CD4-positive, alpha-beta T cell treated with Interleukin-15 for 1 hour (primary cell): ENCODE measurements at places on chromosomes 4 and X.

DNA sequence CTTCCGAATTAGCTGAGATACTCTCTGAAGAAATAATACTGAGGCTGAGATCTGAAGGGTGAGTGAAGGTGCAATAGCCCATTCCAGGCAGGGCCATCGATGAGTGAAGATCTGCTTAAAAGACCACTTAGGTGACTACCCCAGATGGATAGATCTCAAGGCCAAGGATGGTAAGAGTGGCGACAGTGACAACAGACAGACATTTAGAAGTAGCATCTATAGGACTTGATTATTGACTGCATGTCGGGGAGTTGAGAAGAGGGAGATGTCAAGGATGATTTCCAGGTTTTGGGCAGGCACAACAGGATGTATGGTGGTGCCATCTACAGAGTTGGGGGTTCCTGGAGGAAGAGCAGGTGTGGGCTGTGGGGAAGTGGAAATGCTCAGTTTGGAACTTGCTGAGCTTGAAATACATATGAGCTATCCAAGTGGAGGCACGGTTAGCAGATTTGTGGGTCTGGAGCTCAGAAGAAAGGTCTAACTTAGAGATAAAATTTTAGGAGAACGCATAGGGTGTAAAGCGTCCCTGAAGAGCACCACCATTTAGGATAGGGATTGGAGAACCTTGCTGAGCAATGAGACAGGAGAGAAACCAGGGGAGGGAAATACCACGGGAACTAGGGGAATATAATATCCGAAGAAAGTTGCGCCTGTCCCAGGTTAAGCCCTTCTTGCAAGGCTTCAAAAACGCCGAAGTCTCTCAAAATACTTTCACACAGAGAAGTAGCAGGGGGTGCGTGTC is 688 bp downstream of the UFSP2 start:
- no peak for DNase-seq

DNA sequence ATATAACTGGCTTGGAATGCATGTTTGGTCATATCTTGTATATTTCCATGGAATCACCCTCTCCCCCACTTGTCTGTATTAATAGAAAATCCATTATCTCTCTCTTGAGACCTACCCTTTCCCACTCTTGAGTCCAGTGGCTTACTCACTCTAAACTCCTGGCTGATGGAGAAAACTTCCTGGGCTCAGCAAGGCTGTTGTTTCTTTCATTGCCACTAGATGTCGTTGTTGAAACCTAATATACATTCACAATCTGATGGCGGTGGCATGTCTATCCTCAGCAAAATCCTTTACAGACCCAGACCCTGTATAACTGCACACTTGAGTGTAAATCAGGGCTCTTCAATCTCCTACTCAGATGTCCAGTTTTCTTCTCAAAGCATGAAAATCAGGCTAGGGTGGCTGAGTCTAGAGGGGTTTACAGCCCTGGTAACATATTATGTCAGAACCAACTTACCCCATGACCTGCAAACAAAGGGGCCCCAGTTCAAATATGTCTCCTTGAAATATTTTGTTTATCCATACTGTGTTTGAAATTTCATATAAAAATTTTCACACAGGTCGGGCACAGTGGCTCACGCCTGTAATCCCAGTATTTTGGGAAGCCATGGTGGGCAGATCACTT is 70.0 kb upstream of the FAM241A start:
- no peak for DNase-seq

DNA sequence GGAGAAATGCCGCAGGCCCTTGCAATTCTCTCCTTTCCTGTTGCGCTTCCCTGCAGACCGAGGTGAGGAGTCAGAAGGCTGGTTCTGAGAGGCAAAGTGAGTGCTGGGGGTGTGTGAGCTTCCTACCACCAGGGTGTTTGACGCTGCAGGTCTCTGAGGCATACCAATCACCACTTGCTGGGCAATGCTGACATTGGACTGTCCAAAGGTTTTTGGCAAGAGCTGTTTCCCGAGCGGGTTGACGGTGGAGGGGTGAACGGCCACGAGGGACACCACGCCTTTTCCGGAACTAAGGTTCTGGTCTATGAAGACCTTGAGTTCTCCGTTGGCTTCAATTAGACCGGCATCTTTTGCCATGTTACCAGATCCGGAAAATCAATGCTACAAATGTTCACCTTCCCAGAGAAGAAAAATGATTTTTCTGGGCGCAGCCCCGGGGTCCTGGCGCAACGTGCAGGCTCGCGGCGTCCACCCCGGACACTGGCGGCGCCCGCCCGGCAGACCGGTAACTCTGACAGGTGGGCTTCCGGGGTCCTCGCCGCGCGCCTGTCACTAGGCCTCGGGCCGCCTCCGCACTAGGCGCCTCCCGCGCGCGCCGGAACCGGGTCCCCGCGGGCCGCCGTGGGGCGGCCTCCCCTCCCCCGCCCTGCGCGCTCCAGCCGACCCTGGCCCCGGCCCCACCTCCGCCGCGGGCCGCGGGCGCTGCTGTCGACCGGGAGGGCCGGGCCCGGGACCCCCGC is 44.9 kb upstream of the FAM47C start:
- no peak for DNase-seq

- no peak for DNase-seq
These were observed 239.9 kb downstream of the PCDH10 start for GRCh38 chr4:133389029-133389428.

GRCh38 chr4:139131209-139131870 is 45.7 kb downstream of the ELF2 start:
- no peak for DNase-seq

- no peak for DNase-seq
These were observed 1999.1 kb upstream of the ADGRL3 start for GRCh38 chr4:59200992-59201391.

- no peak for DNase-seq
These were observed 37.3 kb downstream of the AFF2 start for GRCh38 chrX:148537556-148538182.

GRCh38 chr4:159150821-159151390 is 48.0 kb downstream of the RAPGEF2 start:
- no peak for DNase-seq
